ENCODE measurements at places on chromosomes 11 and 22. TPM values are rescaled to one million over a fixed set of nuclear protein-coding genes. Genes with fewer than 3 reads are reported as not detected.
A peak's percentile ranks its signal among the peaks of the same experiment; 100 is the strongest.

- DNase-seq = no peak
These were observed 243.6 kb upstream of the SORL1-AS1 start for GRCh38 chr11:121696177-121696871.

- no peak for DNase-seq
These were observed 22.5 kb downstream of the TP53I11 start for GRCh38 chr11:44928144-44928543.

ACTN3 gene
- not detected for total RNA-seq

WNT11 gene
- total RNA-seq = 10.4 TPM

TBX10 gene
- total RNA-seq = not detected

DNA sequence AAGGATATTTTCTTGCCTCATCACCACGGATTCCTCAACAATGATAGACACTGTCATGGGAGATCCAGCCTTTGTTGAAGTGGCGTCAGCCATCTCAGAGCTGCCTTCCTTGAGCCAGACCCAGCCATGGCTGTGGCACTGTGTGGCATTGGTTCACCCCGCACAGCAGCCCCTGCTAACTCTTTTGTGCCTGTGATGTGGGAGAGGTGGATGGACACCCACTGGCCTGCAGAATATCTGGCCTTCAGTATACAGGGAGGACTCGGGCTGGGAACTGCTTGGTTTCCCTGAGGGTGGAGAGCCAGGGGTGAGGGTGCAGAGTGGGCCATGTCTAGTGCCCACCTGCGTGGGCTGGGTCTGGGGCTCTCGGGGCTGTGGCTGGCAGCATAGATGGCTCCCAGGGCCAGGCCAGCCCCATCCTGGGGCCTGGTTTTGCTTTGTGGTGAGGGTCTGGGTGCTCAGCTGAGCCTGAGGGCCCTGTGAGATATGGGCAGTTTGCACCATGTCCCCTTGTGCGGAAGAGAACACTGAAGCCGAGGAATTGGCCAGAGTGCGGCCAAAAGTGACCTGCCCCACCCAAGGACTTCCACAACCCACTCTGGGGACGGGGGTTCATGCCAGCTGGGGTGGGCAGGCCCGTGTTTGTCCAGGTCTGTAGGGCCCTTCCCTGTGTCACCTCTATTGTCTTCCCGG is 6.1 kb downstream of the CLDN5 start:
- no peak for DNase-seq

DNA sequence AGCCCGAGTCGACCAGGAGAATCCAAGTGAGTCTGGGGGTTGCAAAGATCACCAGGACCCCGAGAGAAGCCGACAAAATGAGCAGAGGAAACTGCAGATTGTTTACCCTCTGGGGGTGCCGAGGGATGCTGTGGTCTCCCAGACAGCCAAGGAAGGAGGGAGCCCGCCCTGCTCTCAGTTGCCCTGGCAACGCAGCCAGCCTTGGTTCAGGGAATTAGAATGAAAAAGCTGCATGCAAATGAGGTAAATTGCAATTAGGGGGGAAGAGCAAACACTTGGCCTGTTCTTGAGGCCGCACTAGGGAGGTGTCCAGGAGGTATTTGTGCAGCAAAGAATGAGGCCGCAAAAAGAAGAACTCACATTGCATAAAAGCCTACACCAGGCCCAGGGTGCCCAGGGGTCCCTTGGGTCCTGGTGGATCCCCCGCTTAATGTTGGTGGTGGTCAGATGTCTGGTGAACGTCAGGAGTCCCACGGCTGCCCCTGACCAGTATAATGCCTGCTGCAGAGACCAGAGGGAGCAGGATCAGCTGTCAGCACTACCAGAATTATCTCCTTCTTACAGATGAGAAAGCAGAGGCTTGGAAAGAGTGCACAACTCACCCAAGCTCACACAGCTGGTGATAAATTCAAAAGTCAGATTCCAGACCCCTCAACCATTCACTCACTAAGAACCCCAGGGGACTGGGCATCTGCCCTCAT is 40.3 kb upstream of the ATXN10 start:
- no peak for DNase-seq

DNA sequence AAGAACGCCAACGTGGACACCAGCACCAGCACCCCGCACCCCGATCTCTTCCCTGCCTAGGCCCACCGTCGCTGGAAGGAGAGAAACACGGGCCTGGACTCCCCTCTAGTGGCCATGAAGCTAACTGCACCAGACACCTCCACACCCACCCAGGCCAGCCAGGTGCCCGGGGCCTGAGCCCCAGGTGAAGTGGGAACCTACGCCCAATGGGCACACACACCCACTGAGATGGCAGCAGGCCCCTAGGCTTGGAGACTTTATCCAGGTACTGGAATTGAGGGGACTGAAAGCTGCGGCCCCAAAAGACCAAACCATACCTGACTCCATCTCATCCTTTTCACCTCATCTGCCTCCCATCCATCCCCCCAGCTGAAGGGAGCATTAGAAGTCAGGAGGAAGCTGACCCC is 81.0 kb downstream of the BUD13 start:
- DNase-seq = peak; percentile 32

DNA sequence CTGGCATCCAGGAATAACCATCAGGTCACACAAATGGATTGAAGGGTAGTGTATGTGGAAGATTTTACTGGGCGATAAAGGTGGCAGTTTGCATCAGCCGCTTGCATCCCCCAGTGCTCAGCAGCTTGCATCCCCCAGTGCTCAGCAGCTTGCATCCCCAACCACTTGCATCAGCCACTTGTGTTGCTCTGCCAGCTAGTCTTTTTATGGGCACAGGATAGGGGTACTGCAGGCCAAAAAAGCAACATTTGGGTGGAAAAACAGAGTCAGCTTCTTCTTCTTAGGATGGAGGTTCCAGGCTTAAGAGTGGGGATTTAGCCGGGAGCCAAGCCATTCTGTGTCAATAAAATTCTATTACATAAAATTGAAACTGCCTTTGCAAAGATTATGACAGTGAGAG is 23.2 kb upstream of the FEZ1 start:
- no peak for DNase-seq

MFRP gene
- total RNA-seq = not detected

- DNase-seq = no peak
These were observed 54.1 kb downstream of the SHANK2 start for GRCh38 chr11:71198141-71198822.

GRCh38 chr11:27882066-27882697 is 181.9 kb upstream of the BDNF start:
- DNase-seq = no peak
